Activated CD8-positive, alpha-beta memory T cell treated with anti-CD3 and anti-CD28 coated beads for 1 hour (primary cell): ENCODE measurements at places on chromosomes 2 and 18.

- DNase-seq = no peak
Measured at GRCh38 chr2:205656941-205657340, 25.4 kb upstream of the NRP2 start.

DNA sequence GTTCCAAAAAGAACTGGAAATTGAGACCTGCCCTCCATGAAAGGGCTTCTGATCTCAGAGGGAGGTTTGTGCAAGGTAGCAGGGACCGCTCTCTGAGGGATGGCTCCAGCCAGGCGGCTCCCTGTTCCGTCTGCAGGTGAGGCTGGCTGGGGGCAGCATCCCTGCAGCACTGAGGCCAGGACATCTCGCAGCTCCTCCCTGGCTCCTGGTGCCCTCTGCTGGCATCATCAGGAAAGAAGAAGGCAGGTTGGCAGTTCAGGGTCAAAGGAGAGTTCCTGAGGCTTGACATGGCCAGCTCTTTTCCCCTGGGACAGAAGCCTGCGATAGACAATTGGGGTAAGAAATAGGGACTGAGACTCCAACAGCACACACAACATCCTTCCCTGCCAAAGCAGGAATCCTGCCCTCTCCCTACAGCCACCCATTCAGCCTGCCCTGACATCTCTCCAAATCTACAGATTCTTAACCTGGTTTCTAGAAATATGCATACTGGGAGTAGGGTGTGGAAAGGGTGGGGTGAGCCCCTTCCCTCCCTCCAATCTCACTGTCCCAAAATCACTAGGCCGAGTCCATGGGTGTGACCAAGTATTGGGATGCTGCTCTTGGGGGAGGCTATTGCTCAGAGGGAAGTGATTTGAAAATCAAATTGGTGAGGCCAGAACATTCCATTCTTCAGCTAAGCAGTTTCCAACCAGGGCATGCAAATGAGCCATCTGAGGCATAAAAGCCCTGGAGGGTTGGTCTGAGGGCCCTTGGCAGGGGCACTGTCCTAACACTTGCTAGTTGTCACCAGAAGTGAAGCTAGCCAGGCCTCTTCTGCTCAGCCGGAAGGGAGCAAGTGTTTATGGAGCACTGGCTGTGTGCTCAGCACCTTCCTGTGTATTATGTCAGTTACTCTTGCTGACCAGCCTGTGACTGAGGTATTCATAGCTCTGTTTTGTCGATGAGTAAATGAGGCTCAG is 185.4 kb downstream of the TFCP2L1 start:
- no peak for DNase-seq

DNA sequence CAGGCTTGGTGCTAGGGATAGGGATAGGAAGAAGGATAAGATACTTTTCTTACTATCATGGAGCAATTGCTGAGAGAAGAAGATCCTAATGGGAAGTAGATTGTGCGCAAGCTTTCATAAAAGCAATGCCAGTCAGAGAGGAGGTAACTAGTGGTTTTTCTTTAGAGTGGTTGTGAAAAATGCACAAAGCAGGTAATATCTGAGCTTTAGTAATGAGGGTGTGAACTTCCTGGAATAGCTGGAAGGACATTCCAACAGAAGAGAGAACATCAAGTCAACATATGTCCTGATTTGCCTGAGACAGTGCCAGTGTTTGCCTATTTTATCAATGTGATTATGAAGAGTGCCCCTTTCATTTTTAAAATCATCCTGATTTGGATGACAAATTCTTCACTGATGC is 34.1 kb downstream of the CCBE1 start:
- no peak for DNase-seq

GRCh38 chr2:102268510-102269199 is 42.7 kb upstream of the IL1RL1 start:
- no peak for DNase-seq
